IPS-NIHi11 (cell line): ENCODE measurements at places on chromosomes 2 and 18.

GRCh38 chr2:78304678-78305077 lies 720.8 kb upstream of the REG3G start:
- DNase-seq: peak; percentile 11

- DNase-seq: no peak
Observed at GRCh38 chr2:231421051-231421580, 25.6 kb downstream of the B3GNT7 start.

DNA sequence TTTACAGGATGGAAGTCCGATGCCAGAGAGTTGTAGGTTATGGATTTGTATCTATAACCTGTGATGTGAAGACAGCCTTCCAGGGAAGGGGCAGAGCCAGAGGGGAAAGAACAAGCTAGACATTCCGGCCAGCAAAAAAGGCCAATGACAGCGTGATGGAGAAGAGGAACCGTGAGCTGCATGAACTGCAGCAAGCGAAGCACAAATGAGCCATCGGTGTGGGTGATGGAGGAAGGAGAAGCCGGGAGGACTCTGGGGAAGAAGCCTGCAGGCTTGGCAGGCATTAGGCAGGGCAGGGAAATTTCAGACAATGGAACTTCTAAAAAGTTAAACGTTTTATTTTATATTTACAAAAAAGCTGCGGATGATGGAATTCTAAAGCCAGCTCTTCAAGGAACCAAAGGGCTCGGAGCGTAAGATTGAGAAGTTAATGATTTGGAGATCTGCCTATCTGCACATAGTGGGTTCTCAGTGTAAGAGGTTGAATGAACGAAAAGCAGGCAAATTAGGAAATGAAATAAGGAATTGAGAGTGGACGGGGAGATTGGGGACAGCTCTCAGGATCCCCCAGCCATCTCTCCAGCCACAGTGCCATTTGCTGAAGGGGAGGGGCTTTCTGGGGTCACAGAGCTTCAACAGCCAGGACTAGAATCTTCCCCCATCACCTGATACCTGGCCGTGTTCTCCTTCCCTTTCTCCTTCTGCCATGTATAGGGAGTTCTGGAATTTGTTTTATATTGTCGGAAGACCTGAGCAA lies 28.4 kb downstream of the NGEF start:
- DNase-seq: no peak

GRCh38 chr2:160303076-160303475 lies 103.0 kb upstream of the ITGB6 start:
- DNase-seq: no peak

GRCh38 chr2:175568109-175568730 lies 386.7 kb upstream of the ATP5MC3 start:
- no peak for DNase-seq

GRCh38 chr2:77104554-77104953 lies 417.6 kb downstream of the LRRTM4 start:
- peak; percentile 14 for DNase-seq

DNA sequence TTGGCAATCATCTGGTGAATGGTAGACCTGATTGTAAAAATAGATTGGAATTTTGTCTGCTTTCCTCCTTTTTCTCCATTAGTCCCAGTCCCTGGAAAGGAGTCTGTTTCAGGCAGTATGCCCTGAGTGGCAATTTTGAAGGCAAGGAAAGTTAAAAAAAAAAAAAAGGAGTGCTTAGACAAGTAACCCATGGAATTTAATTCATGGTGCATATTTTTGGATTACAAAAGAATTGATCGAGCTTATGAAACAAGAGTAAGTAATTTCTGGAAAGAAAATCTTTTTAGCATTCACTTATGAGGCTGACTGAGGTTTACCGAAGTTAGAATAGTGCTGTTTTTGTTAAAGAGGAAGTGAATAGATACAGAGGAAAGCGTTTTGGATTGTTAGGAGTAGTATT lies 29.4 kb upstream of the TMEM178A start:
- no peak for DNase-seq

DNA sequence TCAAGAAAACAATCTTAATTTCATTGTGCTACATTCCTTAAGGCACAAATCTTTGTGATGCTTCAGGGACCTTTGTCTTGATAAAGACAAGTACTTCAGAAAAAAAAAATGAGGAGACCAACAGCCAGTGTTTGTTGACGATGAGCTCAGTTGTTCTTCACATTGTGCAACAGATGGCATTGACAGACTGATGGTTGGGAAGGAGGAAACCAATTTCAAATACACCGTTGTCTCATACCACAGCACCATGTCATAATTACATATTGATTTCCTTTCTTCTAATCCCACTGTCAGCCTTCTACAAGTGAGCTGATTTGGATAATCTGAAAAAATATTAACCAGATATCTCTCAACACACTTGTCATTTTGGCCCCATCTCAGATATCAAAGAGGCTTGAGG lies 53.7 kb upstream of the GRB14 start:
- DNase-seq: no peak

- DNase-seq: no peak
Observed at GRCh38 chr2:118223511-118223991, 135.3 kb downstream of the INSIG2 start.
